ENCODE measurements at places on chromosomes 13 and 19. TPM values are rescaled to one million over a fixed set of nuclear protein-coding genes. Genes with fewer than 3 reads are reported as not detected.

Gene MIR17HG
- 3.7 TPM for total RNA-seq

Gene CLDN10
- 24.3 TPM for total RNA-seq

Gene SERP2
- 2.7 TPM for total RNA-seq

Gene TMEM59L
- not detected for total RNA-seq

Measured in epithelial cell of proximal tubule (primary cell).